ENCODE measurements at places on chromosomes 5 and 9. TPM values are rescaled to one million over a fixed set of nuclear protein-coding genes. Genes with fewer than 3 reads are reported as not detected.

Gene IQGAP2
- total RNA-seq = 8.8 TPM

DNA sequence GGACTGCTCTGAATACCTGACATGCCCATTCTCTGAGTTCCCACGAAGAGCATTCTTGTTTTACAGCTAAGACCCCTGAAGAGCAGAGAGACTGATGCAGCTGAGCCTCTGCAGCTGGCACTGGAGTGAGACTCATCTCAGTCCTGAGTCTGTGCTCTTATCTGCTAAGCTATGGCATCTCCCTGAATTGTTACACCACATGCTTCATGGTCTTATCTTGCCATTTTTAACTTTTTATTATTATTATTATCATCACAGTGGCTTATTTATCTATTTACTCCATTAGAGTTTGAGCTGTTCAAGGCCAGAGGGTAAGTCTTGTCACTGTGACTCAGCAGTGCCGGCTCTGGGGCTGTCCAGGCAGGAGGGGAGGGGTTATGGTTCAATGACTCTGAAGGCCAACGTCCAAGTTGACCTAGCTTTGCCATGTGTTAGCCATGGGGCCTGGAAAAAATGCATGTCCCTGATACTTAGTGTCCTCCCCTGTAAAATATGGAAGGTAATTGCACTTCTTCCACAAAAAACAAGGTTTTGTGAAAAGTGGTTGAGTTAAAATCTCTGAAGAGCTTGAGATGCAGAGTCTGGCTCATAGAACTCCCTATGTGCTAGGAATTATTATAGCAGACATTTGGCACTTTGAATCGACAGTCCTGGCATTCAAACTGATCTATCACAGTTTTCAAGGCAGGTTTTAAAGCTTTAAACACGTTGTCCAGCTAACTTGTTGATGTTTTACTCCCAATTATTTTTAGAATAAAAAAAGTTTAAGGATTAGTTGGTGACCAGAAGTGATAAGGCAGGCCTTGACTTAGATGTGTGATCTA is 94.6 kb downstream of the ALDH1A1 start:
- no peak for DNase-seq

GRCh38 chr9:89427621-89428221 is 70.2 kb downstream of the SEMA4D start:
- DNase-seq = no peak

Gene FUBP3
- total RNA-seq = 67.7 TPM

DNA sequence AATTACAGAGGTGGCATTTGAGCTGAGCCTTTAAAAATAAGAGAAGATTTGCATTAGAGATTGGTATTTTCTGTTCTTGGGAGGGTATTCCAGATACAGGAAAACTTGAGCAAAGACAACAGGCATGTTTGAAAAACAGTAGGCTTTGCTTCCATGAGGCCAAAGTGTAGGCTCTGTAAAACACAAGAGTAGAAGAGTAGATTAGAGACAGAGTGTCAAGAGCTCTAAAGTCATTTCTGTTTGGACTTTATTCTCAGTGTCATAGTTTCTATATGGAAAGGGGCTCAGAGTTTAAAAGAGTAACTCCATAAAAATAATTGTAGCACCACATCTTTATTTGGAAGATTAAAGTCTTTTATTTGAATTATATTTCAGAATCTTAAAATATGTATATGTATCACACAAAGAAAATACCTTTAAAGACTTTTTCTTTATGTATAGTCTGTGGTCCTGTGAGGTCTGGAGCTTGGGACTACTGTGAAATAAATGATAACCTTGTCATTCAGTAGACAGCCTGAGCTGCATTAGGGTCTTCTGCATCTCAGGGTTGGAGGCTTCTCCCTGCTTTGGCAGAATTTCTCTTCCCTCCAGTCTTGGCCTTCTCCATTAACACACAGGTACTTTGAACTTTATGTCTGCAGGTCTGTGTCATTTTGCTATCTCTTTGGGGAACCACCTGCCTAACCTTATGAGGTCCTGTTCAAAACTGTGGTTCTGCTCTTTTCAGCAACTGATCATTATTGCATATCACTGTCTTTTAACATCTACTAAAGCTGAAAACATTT is 73.6 kb downstream of the ZSWIM6 start:
- DNase-seq = no peak

DNA sequence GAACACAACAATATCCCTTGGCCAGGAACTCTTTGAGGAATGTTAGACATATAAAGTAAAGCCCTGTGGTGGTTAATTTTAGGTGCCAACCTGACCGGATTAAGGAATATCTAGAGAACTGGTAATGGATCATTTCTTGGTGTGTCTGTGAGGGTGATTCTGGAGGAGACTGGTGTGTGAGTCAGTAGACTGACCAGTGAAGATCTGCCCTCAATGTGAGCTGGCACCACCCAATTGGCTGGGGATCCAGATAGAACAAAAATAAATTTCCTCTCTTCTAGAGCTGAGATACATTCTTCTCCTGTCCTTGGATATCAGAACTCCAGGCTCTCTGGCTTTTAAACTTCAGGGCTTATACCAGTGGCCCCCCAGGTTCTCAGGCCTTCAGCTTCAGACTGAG is 56.2 kb upstream of the TNPO1 start:
- no peak for DNase-seq

Gene IL13
- total RNA-seq = not detected

Gene OTULINL
- 1.3 TPM for total RNA-seq

Gene MEF2C
- 9.9 TPM for total RNA-seq

- no peak for DNase-seq
These were observed 56.4 kb downstream of the NIPSNAP3B start for GRCh38 chr9:104820336-104820735.

DNA sequence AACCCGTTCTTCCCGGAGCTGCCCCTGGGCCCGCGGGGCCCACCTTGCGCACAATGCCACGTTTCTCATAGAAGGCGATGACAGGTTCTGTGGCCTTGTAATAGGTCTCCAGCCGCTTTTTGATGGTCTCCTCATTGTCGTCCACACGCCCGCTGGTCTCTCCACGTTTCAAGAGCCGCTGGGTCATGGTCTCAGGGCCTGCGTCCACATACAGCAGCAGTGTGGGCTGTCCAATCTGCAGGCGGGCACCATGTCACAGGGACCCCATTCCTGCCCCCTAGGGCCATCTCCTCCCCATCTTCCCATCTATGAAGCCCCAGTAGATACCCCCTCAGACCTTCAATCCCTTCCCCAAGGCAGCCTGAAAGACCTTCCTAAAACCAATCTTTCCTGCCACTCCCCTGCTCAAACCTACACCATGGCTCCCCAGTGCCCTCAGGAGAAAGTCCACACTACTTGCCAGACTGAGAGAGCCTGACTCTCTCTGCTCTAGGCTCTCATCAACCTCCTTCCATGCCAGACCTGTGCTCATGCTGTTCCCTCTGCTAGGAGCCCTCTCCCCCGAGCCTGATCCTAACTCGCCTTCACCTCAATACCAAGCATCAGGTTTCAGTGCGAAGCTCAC is 9.1 kb downstream of the AK1 start:
- DNase-seq = no peak

DNA sequence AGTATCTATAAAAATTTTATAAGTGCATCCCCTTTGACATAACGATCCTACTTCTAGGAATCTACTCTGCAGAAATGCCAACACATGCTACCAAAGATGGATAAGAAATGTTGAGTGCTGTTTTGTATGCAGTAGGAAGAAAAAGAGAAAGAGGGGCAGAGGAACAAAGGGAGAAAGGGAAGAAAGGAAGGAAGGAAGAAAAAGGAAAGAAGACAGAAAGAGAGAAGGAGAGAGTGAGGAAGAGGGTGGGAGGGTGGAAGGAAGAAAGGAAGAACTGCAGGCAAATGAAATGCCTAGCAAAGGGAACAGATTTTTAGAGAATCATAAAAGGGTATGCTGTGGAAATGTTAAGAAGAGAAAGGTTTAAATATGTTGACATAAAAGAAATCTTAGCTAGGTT is 48.5 kb upstream of the ALDOB start:
- no peak for DNase-seq

- DNase-seq = no peak
These were observed 6.8 kb downstream of the FAM219A start for GRCh38 chr9:34451545-34451944.

DNA sequence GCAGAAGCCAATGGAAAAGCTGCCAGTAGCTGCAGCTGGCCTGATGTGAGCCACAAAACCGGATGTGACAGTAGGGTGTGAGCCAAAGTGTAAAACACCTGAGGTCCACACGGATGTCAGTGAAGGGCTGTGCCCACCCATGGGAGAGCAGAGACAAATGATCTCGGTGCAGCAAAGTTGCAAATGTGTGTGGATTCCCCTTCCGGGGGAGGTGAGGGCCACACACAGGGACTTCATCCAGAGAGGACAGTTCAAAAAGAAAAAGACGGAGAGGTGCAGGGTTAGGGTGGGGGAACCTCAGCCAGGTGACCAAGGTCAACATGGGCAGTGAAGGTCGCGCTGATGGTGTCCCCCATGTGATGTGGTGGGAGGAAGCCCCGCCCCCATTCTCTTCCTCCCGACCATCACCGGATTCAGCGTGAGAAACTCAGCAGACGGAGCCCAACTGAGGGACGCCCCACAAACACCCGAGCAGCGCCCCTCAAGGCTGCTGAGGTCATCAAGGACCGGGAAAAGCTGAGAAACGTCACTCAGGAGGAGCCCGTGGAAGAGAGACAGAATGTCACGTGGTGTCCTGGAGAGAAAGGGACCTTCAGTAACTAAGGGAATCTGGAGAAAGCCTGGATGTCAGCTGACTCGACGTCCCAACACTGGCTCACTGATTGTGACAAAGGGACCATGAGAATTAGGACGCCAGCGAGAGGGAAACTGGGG is 11.4 kb upstream of the PTGDS start:
- no peak for DNase-seq

- no peak for DNase-seq
These were observed 6.0 kb downstream of the TMOD1 start for GRCh38 chr9:97507428-97507984.

Gene GPR151
- total RNA-seq = not detected

Gene IL4
- not detected for total RNA-seq

- DNase-seq = no peak
These were observed 344.1 kb upstream of the RPS23 start for GRCh38 chr5:82622205-82622604.

DNA sequence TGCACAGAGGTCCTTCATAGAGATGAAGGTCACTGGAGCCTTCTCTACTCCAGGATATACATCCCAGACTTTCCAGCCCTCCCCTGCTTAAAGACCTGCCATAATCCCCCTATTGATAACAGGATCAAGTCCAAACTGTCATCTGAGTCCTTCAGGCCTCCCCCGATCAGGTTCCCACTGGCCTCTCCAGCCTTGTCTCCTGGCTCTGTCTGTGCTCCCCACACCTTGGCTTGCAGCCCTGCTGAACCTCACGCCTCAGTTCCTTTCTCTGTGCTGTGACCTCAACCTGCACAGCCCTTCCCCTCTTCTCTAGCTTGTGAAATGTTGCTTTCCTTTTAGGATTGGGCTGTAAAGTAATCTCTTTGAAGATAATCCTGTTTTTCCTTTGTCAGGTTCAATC is 2.5 kb upstream of the HRH2 start:
- DNase-seq = no peak

DNA sequence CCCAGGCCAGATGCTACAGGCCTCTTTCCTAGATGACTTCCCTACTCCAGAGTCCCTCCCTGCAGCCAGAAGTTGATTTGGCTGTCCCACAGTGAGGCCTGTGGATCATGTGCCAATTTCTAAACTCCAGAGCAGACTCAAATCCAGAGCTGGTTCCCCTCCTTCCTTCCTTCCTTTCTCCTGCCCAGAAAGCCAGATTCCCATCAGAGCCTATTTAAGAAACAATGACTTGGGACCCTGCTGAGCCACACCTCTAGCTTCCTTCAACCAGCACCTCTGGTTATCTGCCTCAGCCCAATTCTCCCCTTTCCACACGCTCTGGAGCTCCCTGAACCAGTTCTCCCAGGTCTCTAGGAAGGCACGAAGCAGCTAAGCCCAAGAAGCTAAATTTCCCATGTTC is 7.2 kb downstream of the FAM219A start:
- no peak for DNase-seq

- DNase-seq = no peak
These were observed 284.2 kb downstream of the MAST4 start for GRCh38 chr5:66880401-66880800.

- no peak for DNase-seq
These were observed 106.5 kb upstream of the PRRC1 start for GRCh38 chr5:127410959-127411358.

Measured in osteocyte (in vitro differentiated cells).